ENCODE measurements at places on chromosomes 3 and 15.

GRCh38 chr3:27310688-27311087 lies 58.5 kb downstream of the NEK10 start:
- DNase-seq = no peak

GRCh38 chr3:170228093-170228766 lies 6.0 kb downstream of the PRKCI start:
- no peak for DNase-seq

- DNase-seq = no peak
Measured at GRCh38 chr15:80923668-80924067, 66.0 kb downstream of the MESD start.

GRCh38 chr15:90981681-90982080 lies 12.7 kb downstream of the PRC1 start:
- DNase-seq = no peak

DNA sequence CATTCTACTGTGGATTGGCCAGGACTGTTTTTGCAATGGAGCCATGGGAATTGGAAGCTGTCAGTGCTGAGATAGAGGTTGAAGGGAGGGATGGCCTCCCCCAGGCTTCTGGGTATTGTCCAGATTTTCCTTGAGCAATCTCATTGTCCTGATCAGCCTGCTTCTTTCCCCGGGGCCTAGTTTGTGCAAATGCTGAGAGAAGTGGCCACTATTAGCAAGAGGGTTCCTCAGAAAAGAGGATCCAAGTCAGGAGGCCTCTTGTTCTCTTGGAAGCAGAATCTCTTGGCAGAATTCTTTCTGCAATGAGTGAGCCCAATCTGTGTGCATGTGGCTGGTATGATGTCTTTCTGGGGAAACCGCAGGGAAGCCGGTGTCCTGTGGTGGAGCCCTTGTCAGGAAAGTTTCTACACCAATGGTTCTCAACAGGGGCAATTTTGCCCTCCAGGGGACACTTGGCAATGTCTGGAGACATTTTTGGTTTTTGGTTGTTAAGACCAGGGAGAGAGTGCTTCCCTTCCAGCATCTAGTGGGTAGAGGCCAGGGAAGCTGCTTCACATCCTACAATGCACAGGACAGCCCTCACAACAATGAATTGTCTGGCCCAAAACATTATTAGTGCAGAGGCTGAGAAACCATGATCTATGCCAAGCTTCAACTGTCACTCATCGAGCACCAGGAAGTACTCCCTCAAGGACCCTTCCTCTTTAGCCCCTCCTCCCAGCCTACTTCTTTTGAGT lies 2.0 kb downstream of the LIPC start:
- no peak for DNase-seq

GRCh38 chr15:98842192-98842972 lies 165.2 kb downstream of the PGPEP1L start:
- no peak for DNase-seq

- no peak for DNase-seq
Measured at GRCh38 chr3:193744822-193745684, 152.0 kb downstream of the OPA1 start.

- DNase-seq = no peak
Measured at GRCh38 chr3:46222435-46223161, 14.5 kb upstream of the CCR1 start.

GRCh38 chr3:135337192-135337591 lies 542.1 kb downstream of the EPHB1 start:
- no peak for DNase-seq

DNA sequence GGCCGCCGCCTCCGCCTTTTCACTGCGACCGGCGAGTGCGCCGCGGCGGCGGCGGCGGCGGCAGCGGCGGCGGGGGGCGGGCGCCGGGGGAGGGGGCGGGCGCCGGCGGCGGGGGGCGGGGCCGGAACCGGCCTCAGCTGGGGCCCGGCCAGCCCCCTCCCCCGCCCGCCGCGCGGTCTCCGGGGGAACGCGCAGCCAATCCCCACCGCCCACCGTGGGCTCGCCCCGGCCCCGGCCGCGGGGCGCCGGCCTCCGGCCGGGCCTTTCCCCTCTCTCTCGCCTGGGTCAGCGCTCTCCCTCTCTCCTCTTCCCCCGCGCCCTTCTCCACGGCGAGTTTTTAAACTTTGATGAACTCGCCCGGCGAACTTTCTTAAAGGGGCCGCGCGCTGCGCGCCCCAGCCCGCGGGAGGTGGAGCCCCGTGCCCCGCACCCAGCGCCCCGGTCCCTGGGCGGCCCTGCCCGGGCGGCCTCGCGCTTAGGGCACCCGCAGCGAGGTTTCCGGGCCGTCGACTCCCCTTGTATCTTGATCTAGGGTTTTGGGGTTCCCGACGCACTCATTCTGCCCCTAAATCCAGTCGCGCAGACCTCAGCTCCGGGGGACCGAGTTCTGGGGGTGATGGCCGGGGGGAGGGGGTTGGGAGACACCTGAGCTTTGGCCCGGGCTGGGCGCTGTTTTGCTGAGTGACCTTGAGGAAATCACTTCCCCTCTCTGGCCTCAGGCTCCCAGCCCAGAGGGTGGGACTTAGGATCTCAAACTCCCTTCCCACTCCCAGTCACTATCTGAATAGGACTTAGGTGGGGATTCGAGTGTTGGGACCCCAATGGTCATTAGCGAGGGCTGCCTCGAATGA lies at the start of gene RBPMS2:
RBPMS2 (minus strand) TSS at position 39 of the 851 bp plus-strand sequence. CDS start 270 bp downstream, outside the sequence.
- DNase-seq = no peak

- no peak for DNase-seq
Measured at GRCh38 chr3:132332508-132332907, 15.3 kb downstream of the ACP3 start.
